Caki2 (cell line): ENCODE measurements at places on chromosomes 7 and 10. TPM values are rescaled to one million over a fixed set of nuclear protein-coding genes. Genes with fewer than 3 reads are reported as not detected.

AIMP2 gene
- 114 and 138 TPM in 2 replicates for total RNA-seq

ELN gene
- 0.27 TPM in 1 of 2 replicates, not detected in the other for total RNA-seq

OR6V1 gene
- total RNA-seq: not detected in 2 replicates

SLC16A9 gene
- total RNA-seq: 4.9 and 8.9 TPM in 2 replicates

PIK3CG gene
- total RNA-seq: not detected in 2 replicates

TBRG4 gene
- 139 and 165 TPM in 2 replicates for total RNA-seq

GHRHR gene
- total RNA-seq: not detected in 2 replicates

DYNC1I1 gene
- total RNA-seq: 0.03 TPM in 1 of 2 replicates, not detected in the other

NCAPG2 gene
- total RNA-seq: 15.7 and 28.8 TPM in 2 replicates

MASTL gene
- 16.2 and 34.5 TPM in 2 replicates for total RNA-seq

AP1S1 gene
- 296 and 312 TPM in 2 replicates for total RNA-seq

GBX1 gene
- not detected in 2 replicates for total RNA-seq

CD36 gene
- total RNA-seq: not detected in 2 replicates

LRRC18 gene
- not detected in 2 replicates for total RNA-seq

ASZ1 gene
- total RNA-seq: not detected in 2 replicates

FAM13C gene
- total RNA-seq: not detected in 2 replicates

AKR1C3 gene
- total RNA-seq: 3,253 and 3,825 TPM in 2 replicates

PALD1 gene
- 1.3 and 1.6 TPM in 2 replicates for total RNA-seq

STRIP2 gene
- total RNA-seq: 1.7 and 1.9 TPM in 2 replicates

ELOVL3 gene
- total RNA-seq: 0.12 and 0.78 TPM in 2 replicates
